ENCODE measurements at places on chromosomes 2 and 18.
A peak's percentile ranks its signal among the peaks of the same experiment; 100 is the strongest.

GRCh38 chr2:190791347-190791975 is 89.2 kb upstream of the GLS start:
- DNase-seq: no peak

DNA sequence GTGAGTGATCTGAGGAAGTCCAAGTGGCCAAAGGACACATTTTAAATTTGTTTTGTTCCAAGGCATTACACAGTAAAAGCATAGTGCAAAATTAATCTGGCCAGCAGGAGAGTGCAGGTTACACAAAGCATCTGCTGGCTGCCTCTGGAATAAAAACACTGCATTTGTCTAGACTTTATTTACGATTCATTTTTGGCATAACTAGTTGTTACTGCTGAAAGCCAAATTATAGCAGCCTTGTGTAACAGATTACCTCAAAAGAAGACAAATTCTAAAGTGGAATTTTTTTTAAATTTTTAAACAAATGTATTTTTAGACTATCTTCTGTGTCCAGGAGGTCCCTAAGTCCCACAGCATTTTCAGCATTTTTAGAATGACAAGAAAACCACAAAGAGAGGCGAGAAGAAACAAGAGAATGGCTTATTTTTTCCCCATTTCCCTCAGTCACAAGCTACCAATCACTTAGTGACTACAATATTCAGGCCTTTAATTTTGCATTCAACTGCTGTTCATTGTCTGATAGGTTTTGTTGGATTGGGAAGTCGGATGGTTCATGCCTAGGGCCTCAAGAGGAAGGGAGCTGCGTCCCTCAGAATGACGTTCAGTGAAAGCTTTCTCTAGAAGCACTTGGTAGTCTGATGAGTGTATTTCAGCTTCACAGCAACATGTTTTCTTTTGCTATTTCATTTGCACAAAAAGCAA is 46.0 kb downstream of the TMEFF2 start:
- DNase-seq: no peak

- no peak for DNase-seq
Measured at GRCh38 chr2:44470151-44470550, 108.4 kb downstream of the CAMKMT start.

- DNase-seq: peak; percentile 9
Measured at GRCh38 chr2:110748489-110748867, 16.1 kb downstream of the ACOXL start.

GRCh38 chr18:36829362-36830157 is 633 bp downstream of the KIAA1328 start:
- no peak for DNase-seq

DNA sequence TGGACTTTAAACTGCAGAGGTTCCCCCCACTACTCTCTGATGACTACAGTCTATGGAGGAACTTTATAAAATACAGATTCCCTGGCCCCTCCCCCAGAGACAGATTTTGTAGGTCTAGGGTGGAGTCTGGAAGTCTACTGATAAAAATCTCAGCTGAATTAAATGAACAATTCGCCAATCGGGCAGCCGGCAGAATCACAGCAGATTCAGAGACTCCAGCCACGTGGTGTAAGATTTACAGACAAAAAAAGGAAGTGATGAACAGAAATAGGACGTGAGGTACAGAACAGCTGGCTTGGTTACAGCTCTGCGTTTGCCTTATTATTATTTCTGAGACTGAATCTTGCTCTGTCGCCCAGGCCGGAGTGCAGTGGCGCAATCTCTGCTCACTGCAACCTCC is 21.4 kb upstream of the MTA3 start:
- no peak for DNase-seq

DNA sequence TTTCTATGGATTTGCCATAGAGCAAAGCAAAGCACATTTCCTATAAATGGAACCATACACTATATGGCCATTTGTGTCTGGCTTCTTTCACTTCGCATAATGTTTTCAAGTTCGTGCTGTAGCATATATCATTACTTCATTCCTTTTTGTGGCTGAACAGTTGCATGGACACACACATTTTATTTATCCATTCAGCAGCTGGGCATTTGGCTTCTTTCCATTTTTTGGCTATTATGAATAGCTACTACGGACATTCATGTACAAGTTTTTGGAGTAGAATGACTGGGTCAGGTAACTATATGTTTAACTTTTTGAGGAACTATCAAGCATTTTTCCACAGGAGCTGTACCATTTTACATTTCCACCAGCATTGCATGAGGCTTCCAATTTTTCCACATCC is 10.7 kb upstream of the SELENOI start:
- DNase-seq: no peak

DNA sequence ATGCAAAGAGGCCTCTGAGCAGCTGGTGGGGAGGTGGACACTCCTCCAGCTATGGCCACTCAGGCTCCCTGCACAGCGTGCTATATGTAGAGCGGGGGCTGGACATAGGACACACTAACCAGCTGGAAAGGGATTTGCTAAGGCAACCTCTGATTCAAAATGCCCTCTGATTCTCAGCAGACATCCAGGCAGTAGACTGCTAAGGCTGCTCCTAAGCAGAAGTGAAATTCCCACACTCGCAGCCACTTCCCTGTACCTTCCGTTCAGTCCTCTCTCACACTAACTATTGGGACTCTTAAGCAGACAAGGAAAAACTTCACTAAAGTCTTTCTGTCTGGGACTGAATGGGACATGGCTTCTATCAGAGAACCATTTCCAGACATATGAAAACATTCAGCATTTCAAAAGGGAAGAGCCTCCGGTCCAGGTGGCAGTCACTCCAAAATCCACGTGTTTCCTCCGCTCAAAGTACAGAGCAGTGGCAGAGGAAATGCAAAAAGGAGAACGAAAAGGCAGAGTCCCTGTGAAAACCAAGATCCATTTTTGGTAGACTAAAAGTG is 265.8 kb downstream of the TTC32 start:
- DNase-seq: no peak

DNA sequence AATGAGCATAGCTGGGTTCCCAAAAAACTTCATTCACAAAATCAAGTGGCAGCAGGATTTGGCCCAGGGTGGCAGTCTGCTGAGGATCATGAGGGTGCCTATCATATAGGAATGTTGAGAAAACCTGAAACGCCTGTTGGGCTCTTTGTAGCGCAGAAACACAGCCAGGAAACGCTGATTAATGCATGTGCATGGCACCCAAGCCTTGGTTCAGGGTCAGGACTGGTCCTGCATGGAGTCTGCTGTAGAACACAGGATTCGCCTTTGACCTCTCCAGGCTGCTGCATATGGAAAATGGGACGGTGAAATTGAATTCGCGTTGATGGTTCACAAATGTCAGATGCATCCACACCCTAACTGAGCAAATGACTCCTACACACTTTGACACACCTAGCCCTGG is 227.9 kb upstream of the COPS8 start:
- DNase-seq: no peak

DNA sequence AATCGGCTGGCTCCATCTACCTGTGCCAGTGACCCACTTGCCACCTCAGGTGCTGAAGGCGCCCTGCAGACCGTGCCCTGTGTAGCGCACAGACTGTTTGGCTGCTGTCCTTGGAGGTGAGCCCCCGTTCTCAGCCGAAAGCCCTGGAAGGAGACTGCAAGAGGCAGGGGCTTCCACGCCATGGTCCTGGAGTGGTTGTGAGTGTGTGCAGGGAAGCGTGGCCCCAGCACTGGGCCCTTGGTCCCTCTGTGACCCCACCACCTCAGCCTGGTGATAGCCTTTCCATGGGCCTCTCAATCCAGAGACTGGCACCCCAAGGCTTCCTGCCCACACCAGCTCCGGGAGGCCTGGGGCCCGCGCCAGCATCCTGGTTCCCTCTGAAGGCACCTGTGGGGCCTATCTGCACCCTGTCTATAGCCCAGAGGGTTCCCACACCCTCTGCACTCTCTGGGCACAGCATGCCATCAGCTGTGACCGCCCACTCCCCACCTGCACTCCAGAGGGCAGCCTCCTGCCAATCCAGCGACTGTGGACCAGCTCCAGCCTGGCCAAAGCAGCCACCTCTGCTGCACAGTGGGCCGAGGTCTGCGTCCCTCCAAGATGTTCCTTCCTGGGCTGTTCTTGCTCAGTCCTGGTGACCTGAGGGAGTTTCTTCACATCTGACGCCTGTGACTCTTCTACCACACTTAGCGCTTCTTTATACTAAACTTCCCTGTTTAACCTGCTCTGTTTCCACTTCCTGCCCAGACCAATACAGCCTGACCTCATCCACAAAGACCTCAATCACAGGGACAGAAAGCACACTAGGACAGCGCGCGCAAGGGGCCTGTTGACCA is 109.5 kb downstream of the EIPR1 start:
- DNase-seq: no peak

- DNase-seq: no peak
Measured at GRCh38 chr2:149902081-149902480, 314.5 kb upstream of the MMADHC start.

- DNase-seq: no peak
Measured at GRCh38 chr2:9535177-9535576, 20.5 kb downstream of the ADAM17 start.

DNA sequence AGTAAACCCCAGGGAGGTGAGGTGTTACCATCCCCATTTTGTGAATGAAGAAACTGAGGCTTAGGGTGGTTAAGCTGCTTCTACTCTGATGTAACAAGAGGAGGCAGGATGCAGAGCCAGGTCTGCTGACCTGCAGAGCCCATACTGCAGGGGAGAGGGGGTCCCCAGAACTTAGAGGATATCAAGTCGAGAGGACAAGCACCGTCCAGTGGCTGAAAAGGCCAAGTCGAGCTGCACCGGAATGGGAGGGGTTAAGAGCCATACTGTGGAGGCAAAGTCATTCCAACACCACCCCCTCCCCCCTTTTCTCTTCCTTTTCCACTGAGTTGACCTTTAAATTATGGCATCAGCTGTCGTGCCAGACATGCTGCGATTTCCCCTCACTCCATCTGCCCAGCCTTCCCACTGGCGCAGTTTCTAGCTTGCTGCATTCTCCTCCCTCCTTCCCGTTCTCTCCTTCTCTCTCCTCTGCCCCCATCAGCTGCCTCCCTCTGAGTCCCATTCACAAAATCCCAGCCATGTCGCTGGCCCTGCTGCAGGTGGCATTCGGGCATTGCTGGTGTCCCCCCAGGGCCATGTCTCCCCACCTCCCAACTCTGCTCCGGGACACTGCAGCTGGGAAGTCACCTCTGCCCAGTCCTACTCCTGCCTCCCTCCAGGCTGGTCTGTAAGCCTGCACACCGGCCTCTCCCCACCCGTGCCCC is 346.9 kb downstream of the DYSF start:
- no peak for DNase-seq

DNA sequence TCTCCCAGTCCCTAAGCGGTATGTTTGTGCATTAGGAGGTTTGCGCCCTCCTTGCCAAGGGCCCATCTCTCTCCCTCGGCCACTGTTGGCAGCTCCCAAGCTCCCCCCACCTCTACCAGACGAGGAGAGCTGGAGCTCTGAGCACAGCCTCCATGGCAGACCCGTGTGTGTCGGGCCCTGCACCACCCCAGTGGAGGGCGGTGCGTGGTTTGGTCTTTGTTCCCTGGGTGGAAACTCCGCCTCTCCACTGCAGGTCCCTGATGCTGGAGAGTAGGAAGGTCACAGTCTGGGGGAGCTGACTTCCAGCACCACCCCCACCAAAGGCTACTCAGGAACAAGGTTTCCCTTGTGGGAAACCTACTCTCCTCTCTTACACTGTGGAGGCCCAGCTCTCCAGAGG is 162.6 kb upstream of the FHL2 start:
- DNase-seq: no peak

DNA sequence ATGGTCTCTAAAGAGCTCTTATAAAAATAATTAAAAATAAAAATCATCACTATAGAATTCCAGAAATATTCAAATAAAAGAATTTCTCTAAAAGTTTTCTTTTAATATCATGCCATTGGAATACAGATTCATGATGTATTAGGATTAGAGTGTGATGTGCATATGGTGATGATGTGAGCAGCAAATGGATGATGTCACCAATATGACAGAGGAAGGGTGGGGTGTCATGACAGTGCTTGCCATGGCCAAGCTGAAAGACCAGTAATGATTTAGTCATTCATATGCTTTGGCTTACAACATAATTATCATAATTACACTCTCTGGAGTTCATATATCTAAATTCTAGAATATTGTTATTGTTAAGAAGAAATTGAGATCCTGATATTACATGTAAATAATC is 27.4 kb upstream of the TTC32 start:
- no peak for DNase-seq

- DNase-seq: peak; percentile 7
Measured at GRCh38 chr18:58321986-58322385, 278.0 kb downstream of the NEDD4L start.

DNA sequence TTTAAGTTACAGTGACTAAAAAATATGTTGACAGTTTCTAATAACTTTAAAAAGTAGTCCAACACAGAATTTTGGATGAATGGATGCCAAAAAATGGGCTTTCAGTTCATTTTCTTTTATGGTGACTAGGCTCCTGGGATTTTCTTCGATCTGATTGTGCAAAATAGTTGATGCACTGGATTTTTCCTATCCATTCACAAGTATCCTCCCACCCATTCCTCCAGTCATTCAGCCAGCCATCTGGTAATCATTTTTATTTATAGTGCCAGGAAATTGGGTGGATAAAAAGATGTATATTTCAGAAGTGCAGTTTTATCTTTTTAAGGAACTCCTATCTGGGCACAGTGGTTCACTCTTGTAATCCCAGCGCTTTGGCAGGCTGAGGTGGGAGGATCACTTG is 175.1 kb downstream of the PTPRM start:
- DNase-seq: no peak

DNA sequence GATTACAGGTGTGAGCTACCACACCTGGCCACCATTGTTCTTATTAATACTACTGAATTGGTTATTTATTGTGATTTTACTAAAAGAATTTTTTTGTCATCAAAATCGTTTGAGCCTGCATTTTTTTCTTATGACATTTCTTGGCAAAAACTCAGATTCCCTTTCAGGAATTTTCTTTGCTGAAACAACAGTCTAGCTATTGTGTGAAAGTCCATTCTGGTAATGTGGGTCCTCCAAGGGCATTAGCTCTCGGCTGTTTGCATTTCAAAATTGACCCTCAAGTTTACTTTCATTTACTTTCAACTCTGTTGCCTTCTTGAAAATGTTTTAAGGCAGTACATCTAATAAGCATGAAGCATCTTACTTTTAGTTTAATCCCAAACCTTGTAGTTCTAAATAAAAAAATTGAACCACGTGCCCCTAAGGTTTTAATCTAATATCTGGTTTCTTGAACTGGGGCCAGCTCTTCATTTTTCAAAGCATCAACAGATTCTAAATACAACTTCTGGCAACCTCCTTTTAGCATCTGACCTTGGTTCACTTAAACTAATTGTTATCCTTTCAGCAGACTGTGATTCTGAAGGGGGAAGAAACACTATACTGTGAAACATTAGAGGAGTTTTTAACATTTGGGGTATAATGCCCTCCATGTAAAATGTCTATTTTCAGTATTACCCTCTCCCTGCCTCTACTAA is 325.2 kb upstream of the RAB12 start:
- DNase-seq: no peak

GRCh38 chr18:10258836-10259474 is 195.5 kb upstream of the APCDD1 start:
- no peak for DNase-seq

DNA sequence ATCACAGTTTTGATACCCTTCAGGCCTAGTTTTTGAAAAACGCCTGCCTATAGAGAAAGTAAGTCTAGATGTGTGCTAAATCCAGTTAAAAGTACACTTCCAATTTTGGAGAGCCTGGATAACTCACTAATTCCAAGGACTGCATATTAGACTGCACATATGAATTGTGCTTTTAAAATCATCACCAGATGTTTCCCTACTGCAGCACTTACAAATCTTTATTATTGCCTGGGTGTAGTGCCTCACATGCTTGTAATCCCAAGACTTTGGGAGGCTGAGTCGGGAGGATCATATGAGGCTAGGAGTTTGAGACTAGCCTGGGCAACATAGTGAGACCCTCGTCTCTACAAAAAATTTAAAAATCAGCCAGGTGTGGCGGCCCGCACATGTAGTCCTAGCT is 35.9 kb upstream of the HTR2B start:
- DNase-seq: no peak

Data from activated T-helper 1 cell treated with Interleukin-2 at 50 U/mL for 16 hours (primary cell).